Sigmoid colon (tissue), 7 donors: ENCODE measurements at places on chromosomes 3 and 15. TPM values are rescaled to one million over a fixed set of nuclear protein-coding genes. Genes with fewer than 3 reads are reported as not detected.

GCSAM gene
- not detected for total RNA-seq

TMEM212 gene
- not detected for total RNA-seq

ADGRG7 gene
- total RNA-seq, result not detected

CHRNA3 gene
- 10.3 TPM for total RNA-seq

RHCG gene
- not detected for total RNA-seq

ZBED2 gene
- total RNA-seq, result not detected

PLXNB1 gene
- total RNA-seq, result 93.7 TPM

RCN2 gene
- 51.7 TPM for total RNA-seq

CRELD1 gene
- total RNA-seq, result 51.6 TPM

- no peak overlapping the region for H3K4me3 ChIP-seq
- H3K27me3 ChIP-seq, result no peaks in the 10 kb centered on the region
- no peaks in the 10 kb centered on the region for H3K36me3 ChIP-seq
Measured at GRCh38 chr15:92003515-92004067, 150.1 kb downstream of the SLCO3A1 start.

DNA sequence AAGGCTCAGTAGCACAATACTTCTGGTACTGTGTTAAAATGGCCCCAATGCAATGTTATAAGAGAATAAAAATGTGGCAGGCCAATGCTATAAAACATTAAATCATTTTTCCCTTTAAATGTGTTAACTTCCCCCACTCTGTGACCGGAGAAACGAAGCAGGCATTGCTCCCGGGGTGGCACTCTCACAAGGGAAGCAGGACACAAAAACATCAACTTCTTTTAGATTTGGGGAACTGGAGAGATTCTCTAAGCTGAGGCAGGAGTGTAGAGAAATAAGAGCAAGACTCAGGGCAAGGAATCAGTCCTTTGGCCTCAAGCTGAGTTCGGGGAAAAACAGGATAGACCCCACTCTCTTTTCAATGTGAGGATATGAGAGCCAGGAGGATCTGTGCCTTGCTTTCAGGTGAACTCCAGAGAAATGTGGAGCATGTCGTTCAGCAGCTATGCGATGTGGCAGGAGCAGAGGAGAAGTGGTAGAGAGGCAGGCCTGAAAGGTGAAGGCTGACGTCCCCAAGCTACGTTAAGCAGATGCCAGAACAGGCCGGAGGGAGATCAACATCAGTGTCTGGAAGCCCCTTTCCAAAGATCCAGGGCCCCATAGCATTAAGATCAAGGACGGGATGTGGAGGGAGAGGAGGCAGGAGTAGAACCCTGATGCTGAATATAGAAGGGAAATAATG, 160.2 kb downstream of the PLD1 start:
- peak overlapping the region; percentile 42 for H3K27ac ChIP-seq
- no peak overlapping the region for H3K4me3 ChIP-seq
- H3K27me3 ChIP-seq, result no peaks in the 10 kb centered on the region
- DNase-seq, result no peak
- peaks cover 9% of the 10 kb centered on the region for H3K4me1 ChIP-seq
- no peaks in the 10 kb centered on the region for H3K36me3 ChIP-seq

- H3K27ac ChIP-seq, result peak overlapping the region; percentile 60
- H3K4me1 ChIP-seq, result peaks cover 53% of the 10 kb centered on the region
- no peaks in the 10 kb centered on the region for H3K27me3 ChIP-seq
- no peaks in the 10 kb centered on the region for H3K36me3 ChIP-seq
- no peak overlapping the region for H3K4me3 ChIP-seq
Measured at GRCh38 chr3:195188426-195188927, 82.5 kb downstream of the XXYLT1 start.

- H3K27me3 ChIP-seq, result no peaks in the 10 kb centered on the region
- H3K27ac ChIP-seq, result no peak overlapping the region
- no peaks in the 10 kb centered on the region for H3K36me3 ChIP-seq
- H3K4me1 ChIP-seq, result peaks cover 5% of the 10 kb centered on the region
Measured at GRCh38 chr3:137612291-137612690, 151.8 kb upstream of the SOX14 start.

GRCh38 chr15:89820666-89821611, 6.3 kb upstream of the ANPEP start:
- no peak overlapping the region for H3K27ac ChIP-seq
- H3K27me3 ChIP-seq, result peaks cover 20% of the 10 kb centered on the region
- H3K36me3 ChIP-seq, result no peaks in the 10 kb centered on the region

- no peak for DNase-seq
- H3K36me3 ChIP-seq, result no peaks in the 10 kb centered on the region
Measured at GRCh38 chr15:99682455-99682854, 50.8 kb downstream of the LYSMD4 start.

GRCh38 chr3:123695731-123696640, 111.1 kb upstream of the HACD2 start:
- H3K36me3 ChIP-seq, result peaks cover 26% of the 10 kb centered on the region
- no peak for DNase-seq
- peaks cover 63% of the 10 kb centered on the region for H3K4me1 ChIP-seq
- no peaks in the 10 kb centered on the region for H3K27me3 ChIP-seq
- H3K27ac ChIP-seq, result peak overlapping the region; percentile 92
- peak overlapping the region; percentile 70 for H3K4me3 ChIP-seq

DNA sequence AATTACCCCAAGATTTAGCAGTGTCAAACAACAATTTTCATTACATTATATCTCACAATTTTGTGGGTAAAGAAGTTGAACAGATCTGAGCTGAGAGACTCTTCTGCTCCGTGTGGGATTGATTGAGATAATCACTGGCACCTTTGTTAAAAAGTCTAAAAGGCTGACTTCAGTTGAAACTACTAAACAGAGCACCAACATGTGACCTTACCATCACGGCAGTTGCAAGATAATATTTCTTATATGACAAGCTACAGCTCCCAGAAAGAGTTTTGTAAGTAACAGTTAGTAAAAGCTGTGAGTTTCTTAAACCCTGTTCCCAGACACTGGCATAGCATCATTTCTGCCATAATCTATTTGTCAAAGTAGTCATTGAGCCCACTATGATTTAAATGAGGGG, 25.0 kb downstream of the CGGBP1 start:
- H3K4me3 ChIP-seq, result no peak overlapping the region
- no peaks in the 10 kb centered on the region for H3K36me3 ChIP-seq
- H3K4me1 ChIP-seq, result peaks cover 14% of the 10 kb centered on the region
- DNase-seq, result no peak

GRCh38 chr15:37034835-37035748, 65.3 kb downstream of the MEIS2 start:
- no peaks in the 10 kb centered on the region for H3K4me1 ChIP-seq

GRCh38 chr15:57215881-57216280, 160.4 kb upstream of the CGNL1 start:
- H3K27me3 ChIP-seq, result no peaks in the 10 kb centered on the region
- H3K4me1 ChIP-seq, result peaks cover 31% of the 10 kb centered on the region
- H3K36me3 ChIP-seq, result no peaks in the 10 kb centered on the region
- H3K27ac ChIP-seq, result peak overlapping the region; percentile 8

DNA sequence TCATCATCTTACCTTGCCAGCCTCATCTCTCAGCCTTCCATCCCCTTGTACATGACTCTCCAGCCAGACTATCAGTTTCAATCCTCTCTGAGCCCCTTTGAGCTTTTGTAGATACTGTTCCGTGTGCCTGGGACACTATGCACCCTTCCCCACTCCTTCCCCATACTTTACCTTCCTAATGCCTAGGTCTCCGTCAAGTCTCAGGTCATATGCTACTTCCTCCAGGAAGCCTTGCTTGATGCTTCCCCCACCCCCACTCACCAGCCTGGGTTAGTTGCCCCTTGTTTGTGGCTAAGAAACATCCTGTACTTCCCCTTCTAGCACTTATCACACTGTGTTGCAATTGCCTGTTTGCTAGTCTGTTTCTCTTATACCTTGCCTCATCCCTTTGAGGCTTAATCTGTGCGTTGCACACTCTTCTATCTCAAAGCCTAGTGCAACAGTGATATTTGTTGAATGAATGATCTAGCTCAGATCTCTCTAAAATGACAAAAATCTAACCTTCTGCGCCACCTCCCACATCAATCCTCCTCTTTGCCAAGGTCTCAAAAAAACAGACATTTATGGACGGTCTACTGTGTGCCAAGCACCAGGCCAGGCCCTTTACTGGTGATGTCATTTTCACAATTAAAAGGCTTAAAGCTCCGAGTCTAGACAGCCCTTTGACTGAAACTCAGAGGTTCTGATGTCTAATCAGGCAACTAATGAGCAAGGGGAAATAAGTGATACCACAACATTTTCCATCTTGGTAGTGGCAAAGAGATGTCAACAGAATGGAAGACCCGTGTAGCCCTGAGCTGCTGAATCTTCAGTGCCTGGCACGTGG, 6.5 kb upstream of the USP3 start:
- peak overlapping the region; percentile 16 for H3K27ac ChIP-seq
- H3K4me1 ChIP-seq, result peaks cover 27% of the 10 kb centered on the region
- no peaks in the 10 kb centered on the region for H3K27me3 ChIP-seq
- no peaks in the 10 kb centered on the region for H3K36me3 ChIP-seq
- H3K4me3 ChIP-seq, result no peak overlapping the region

GRCh38 chr3:1251282-1252060, 158.6 kb downstream of the CNTN6 start:
- H3K27ac ChIP-seq, result no peak overlapping the region
- H3K4me3 ChIP-seq, result no peak overlapping the region
- H3K36me3 ChIP-seq, result no peaks in the 10 kb centered on the region
- DNase-seq, result no peak
- no peaks in the 10 kb centered on the region for H3K4me1 ChIP-seq
- H3K27me3 ChIP-seq, result no peaks in the 10 kb centered on the region

- H3K36me3 ChIP-seq, result no peaks in the 10 kb centered on the region
- no peaks in the 10 kb centered on the region for H3K27me3 ChIP-seq
- peaks cover 11% of the 10 kb centered on the region for H3K4me1 ChIP-seq
Measured at GRCh38 chr3:67294341-67294740, 296.2 kb downstream of the KBTBD8 start.

GRCh38 chr3:151841801-151842200, 27.9 kb downstream of the AADAC start:
- no peak for DNase-seq
- H3K4me3 ChIP-seq, result no peak overlapping the region
- no peaks in the 10 kb centered on the region for H3K36me3 ChIP-seq
- peaks cover 7% of the 10 kb centered on the region for H3K4me1 ChIP-seq

- H3K27me3 ChIP-seq, result no peaks in the 10 kb centered on the region
- no peak overlapping the region for H3K4me3 ChIP-seq
- DNase-seq, result no peak
- H3K36me3 ChIP-seq, result no peaks in the 10 kb centered on the region
- H3K27ac ChIP-seq, result no peak overlapping the region
Measured at GRCh38 chr3:151226088-151226563, 23.1 kb upstream of the GPR171 start.

DNA sequence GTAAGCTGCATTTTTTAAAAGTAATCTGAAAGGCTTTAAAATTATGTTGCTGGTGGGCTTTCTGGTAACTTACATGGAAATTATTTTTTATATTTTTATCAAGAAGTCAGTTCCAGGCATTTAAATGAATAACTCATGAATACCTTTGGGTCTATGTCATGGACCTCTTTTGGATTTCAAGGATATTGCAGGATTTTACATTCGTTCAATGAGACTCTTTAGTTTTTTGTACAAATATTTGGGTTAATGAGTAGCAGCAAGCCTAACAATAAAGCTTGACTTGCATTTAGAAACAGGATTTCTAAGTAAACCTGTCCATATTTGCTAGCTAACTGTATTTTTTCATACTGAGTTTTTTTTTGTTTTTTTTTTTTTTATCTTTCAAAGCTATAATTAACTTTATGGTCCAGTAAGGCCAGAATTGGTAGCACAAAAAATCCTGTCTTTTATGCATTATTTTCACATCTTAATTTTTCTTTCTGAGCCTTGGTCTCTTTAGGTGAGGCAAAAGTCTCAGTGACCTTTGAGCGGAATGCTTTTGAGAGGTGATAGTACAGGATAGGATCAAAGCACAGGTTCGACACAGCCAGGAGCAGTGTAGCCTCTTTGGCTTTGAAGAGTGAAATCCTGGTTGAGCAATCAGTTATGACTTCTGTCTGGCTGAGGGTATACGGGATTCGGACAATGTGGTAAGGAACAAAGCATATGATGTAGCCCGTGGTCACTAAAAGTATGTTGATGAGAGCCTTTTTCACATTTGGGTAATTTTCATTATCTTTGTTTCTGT, 4.8 kb downstream of the GPR171 start:
- no peak for DNase-seq
- H3K36me3 ChIP-seq, result no peaks in the 10 kb centered on the region
- no peak overlapping the region for H3K27ac ChIP-seq
- H3K27me3 ChIP-seq, result no peaks in the 10 kb centered on the region

DNA sequence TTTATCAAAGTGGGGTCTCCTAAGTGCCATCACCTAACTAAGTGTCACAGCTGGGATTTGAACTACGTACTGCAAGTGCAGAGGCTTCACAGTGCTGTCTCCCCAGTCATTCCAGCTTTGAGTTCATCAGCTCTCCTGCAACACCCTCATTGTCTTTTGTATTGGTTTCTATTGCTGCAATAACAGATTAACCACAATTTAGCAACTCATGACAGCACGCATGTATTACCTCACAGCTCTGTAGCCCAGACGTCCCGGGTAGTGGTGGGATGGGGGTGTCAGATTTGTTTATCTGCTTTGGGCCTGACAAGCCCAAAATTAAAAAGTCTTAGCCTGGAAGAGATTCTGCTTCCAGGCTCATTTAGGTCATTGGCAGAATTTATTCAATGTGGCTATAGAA, 220.5 kb upstream of the LRRN1 start:
- DNase-seq, result no peak
- H3K4me1 ChIP-seq, result no peaks in the 10 kb centered on the region
- H3K4me3 ChIP-seq, result no peak overlapping the region
- H3K36me3 ChIP-seq, result no peaks in the 10 kb centered on the region
- H3K27me3 ChIP-seq, result no peaks in the 10 kb centered on the region
